Right cardiac atrium (tissue), 5 donors: ENCODE measurements at places on chromosomes 4 and X.

GRCh38 chr4:149512501-149512900 lies 303.1 kb downstream of the IQCM start:
- DNase-seq: no peak

DNA sequence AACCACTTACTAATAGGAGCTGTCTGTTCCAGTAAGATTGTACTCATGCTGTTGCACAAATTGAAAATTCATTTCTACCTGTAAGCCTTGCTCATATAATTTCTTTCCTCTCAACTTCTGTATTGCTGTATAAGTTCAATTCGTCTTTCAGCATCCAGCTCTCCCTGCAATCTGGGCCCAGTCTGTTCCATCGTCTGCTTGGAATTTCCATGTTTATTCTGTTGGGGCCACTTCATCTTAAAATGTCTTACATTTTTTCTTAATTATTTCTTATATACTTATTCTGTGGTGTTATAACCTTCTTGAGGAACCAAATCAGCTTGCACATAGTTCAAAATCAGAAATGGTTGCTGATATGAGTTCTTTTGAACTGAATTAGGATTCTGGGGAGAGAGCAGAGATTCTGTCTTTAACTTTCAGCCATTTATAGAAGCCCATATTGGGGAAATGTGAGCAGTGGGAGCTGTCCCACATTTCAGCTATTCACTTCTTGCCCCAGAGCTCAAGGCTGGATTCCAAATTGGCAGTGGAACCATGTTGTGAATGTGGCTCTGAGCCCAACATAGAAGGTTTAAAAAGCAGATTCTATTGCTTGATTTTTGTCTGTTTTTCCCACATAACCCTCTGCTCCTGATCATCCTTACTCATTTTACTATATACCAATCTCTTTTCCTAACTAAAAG lies 291.9 kb downstream of the BMPR1B start:
- DNase-seq: no peak

GRCh38 chr4:181619651-181620050 lies 623.6 kb upstream of the TENM3 start:
- DNase-seq: no peak

- no peak for DNase-seq
Observed at GRCh38 chr4:48380583-48381167, 39.3 kb downstream of the SLAIN2 start.
